ENCODE measurements at places on chromosomes 7 and 10.

DNA sequence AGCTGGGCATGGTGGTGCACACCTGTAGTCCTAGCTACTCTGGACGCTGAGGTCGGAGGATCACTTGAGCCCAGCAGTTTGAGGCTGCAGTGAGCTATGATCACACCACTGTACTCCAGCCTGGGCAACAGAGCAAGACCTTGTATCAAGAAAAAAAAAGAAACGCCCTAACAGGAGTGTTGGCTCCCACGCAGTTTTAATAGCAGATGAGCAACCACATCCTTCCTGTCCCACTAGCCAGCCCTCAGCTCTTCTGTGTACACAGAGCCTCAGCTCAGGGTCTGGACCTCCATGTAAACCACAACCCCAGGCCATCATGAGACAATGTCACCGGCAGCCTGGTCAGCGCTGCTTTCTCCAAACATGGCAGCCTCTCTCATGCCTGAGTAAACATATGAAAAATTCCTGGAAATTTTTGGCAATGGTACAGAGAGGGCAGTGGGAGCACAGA lies 108.2 kb downstream of the PIP4K2A start:
- DNase-seq, result no peak

- DNase-seq, result no peak
Observed at GRCh38 chr7:139035586-139036353, at the start of gene ZC3HAV1L. ZC3HAV1L (minus strand) TSS chr7:139036042; CDS start chr7:139036017, 25 bp downstream.

GRCh38 chr10:99869581-99870122 lies 87.2 kb downstream of the ABCC2 start:
- DNase-seq, result no peak

GRCh38 chr10:132691711-132692153 lies 94.2 kb downstream of the NKX6-2 start:
- no peak for DNase-seq

- peak; percentile 77 for DNase-seq
Observed at GRCh38 chr7:123624527-123625183, 23.0 kb downstream of the ASB15 start.

- no peak for DNase-seq
Observed at GRCh38 chr7:52700349-52700748, 335.1 kb upstream of the POM121L12 start.

DNA sequence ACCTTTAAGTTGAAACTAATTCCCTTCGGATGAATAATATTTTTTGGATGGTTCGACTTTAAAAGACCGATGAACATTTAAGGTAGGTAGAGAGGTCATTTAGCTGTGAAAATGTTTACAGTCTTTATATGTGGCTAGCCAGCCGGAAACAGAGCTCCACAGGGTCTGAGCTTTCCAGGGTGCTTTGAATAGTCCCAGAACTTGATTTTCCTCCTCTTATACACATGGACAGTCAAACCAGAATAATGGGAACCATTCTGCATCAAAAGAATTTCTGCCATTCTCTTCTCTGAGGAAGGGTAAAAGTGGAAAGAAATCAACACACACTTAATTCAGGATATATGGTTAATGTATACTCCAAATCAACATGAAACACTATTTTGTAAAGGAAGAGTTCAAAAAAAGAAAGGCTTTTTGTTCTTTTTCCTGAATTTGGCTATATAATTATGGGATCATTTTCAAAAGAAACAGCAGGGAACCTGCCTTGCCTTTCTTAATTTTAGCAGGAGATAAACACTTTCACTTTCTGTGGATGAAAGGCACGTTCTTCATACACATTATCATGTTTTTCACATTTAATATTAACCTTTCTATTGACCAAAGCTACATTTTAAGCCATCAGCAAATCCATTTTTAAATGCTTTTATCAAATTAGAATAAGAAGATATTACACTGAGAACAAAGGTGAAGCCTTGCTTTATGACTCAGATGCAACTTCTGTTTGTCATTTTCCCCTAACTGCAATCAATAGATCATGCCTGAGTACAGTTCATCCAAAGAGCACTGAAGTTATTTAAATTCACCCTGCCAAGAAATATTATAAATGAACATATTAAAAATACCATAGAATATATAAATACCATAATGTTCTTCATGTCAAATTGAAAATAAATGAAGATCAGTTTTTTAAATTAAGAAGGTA lies 307.3 kb downstream of the THSD7A start:
- peak; percentile 45 for DNase-seq

GRCh38 chr10:114288424-114289095 lies 49.5 kb downstream of the VWA2 start:
- DNase-seq, result no peak

DNA sequence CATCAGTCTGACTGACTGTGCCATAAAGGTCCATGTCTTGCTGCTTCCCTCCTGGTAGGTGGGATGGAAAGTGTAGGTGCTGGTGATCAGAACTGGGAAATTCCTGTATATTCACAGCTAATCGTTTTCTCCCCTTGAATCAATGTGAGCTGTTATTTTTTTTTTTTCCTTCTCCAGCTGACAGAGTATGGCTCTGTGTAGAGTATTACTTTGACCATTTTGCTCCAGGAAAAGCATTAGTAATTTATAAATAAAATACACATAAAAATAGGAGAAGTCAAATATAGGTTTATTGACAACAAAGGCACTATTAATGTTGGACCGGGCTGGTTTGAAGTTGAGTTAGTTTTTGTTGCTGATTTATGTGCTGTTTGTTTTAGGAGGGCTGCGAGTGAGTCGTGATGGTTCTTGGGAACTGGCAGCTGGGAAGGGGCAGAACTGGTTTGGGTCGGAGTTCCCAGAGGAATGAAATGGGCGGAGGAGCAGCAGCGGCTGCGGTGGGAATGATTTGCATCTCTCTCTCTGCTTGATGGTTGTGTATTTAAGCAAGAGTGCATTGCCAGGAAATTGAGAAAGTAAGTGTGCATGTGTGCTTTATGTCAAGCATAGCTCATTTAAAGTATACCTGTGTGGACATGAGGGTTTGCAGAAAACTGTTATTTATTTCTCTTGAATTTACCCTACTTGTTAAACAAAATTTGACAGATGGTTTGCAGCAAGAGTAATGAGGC lies 80.9 kb downstream of the LRMDA start:
- no peak for DNase-seq

DNA sequence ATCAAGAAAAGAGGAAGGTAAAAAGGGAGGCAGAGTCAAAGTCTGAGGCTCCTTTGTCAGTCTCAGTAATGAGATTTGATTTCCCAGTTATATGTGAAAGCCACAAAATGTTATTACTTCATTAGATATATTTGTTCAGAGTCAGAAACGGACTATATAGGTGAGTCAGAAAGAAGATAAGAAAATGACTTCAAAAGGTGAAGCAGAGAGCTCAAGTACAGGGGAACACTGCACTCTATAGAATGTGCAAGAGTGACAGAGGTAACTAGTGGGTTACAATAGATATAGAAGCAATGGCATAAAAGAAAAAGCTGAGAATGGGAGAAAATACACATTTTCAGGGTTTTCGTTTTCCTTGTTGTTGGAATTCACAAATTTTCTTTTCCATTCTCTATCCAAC lies 43.3 kb downstream of the DGKB start:
- DNase-seq, result peak; percentile 27

- DNase-seq, result no peak
Observed at GRCh38 chr7:90660100-90660499, 64.0 kb downstream of the CDK14 start.

GRCh38 chr7:11795231-11795630 lies 36.8 kb downstream of the THSD7A start:
- no peak for DNase-seq

DNA sequence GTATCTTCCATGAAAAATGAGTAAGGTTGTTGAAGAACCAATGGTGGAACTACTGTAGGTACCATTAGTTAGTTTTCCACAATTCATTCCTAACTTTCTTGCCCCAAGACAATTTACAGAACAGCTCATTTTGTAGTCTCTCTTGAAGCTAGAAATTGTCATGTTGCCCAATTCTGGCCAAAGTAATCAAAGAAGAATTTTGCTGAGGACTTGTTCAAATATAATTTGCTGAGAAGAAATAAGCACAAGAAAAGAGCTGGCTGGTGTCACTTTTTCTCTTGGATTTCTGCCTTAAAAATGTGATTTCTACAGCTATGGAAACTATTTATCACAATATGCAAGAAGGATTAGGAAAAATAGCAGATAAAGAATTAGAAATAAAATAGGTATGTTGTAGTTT lies 199.2 kb upstream of the SEMA3A start:
- DNase-seq, result no peak

GRCh38 chr10:110323503-110323902 lies 18.8 kb upstream of the SMNDC1 start:
- DNase-seq, result no peak

GRCh38 chr7:28835800-28836199 lies 122.3 kb downstream of the TRIL start:
- DNase-seq, result no peak

DNA sequence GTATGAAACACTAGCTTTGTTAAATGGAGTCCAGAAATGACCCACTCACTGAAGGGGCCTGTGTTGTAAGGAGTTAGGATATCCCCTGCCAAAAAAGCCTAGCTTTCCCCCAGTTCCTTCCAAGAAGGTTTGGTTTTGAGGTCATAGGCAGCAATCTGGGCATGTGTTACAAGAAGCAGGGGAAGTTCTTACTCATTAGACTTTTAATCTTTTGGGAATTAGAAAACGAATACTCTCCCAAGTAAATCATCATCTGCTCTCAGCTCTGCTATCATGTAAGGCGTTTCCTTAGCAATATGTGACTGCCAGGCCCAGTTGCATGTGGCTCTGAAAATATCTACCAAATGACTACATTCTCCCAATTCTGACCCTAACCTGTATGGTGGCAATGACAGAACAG lies 3.7 kb downstream of the NOD1 start:
- no peak for DNase-seq

GRCh38 chr10:86821388-86821999 lies 65.1 kb downstream of the BMPR1A start:
- peak; percentile 53 for DNase-seq

- DNase-seq, result no peak
Observed at GRCh38 chr10:132721725-132722124, 64.2 kb downstream of the NKX6-2 start.

DNA sequence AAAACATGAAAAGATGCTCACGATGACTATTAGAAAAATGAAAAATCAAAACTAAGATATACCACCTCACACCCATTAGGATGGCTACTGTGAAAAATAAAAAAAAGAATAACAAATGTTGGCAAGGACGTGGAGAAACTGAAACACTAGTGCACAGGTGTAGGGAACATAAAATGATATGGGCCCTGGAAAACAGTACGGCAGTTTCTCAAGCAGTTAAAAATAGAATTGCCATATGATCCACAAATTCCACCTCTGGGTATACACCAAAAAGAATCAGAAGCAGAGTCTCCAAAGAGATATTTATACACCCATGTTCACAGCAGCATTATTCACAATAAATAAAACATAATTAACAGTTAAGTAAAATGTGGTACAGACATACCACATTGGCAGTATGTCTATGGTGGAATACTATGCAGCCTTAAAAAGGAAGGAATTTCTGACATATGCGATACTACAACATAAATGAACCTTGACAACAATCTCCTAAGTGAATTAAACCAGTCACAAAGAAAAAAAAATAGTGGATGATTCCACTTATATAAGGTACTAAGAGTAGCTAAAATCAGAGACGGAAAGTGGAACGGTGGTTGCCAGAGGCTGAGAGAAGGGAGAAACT lies 69.7 kb downstream of the KMT2C start:
- DNase-seq, result no peak

GRCh38 chr7:44074349-44074695 lies 8.0 kb downstream of the POLM start:
- no peak for DNase-seq

DNA sequence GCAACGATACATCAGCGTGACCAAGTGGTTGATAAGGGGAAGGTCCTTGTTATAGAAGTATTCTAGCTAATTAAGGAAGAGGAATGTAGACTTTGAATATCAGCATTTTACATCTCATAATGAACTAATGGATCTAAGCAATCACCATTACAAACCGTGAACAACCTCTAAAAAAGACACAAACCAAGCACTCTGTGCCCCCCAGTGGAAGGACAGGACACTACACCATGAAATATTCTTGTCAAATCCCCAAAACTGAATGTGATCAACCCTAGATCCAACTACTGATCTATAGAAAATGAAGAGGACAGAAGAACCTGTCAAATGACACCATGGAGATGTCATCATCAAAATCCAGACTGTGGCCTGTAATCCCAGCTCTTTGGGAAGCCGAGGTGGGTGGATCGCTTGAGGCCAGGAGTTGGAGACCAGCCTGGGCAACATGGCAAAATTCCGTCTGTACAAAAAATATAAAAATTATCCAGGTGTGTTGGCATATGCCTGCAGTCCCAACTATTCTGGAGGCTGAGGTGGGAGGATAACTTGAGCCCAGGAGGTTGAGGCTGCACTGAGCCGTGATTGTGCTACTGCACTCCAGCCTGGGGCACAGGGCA lies 111.3 kb upstream of the CARD11 start:
- DNase-seq, result peak; percentile 56

- DNase-seq, result no peak
Observed at GRCh38 chr10:80188713-80189112, 16.6 kb downstream of the ANXA11 start.

DNA sequence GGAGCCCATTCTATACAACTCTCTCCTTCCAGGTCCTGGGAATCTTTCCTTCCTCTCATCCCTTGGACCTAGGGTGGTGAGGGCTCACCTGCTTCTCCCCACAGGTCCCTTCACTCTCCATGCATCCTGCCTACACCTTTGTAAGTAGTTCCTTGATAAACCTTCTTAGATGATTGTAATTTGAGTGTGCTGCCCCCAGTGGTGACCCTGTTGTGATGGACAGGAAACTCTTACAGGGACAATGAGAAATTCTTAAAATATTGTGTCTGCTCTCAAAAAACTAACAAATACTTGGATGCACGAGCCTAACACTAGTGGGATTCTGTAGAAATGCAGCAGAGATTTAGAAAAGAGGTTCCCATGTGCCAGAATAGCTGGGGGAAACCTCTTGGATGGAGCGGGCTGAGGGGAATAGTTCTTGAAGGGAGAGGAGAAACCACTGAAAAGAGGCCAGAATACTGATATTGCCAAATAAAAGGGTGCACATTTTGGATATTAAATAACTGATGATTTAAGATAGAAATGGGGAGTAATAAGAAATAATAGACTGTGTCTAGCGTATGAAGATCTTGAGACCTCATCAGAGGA lies 6.7 kb upstream of the PAXIP1 start:
- peak; percentile 34 for DNase-seq

GRCh38 chr7:17934612-17935240 lies 5.6 kb downstream of the SNX13 start:
- DNase-seq, result no peak

DNA sequence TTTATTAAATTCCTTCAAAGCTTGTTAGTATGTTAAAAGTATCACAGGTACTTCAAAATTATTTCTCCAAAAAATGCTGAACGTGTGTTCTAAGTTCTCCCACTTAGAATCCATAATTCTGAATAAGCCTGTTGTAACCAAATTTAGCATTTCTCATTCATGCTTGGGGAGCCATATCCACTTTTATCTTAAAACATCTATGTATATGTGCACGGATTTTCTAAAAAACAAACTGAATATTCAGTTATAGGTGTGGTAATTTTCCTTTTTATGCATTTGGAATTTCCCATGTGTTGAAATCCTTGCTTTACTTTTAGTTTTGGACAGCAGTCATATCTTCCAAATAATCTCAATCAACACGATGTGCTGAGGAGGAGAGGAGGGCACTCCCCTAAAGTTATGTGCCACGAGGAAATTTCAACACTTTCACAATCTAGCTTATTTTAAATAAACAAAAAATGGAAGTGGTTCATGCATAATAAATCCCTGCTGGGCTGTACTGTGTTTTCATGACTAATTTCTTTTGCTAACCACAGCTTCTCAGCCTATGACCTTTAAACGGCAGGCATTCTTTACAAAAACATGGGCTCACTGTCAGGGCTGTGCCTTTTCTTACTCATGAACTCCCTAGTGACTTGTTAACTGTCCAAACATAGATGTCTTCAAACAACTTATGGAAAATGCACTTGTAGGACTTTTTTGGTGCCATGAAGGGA lies 380.3 kb upstream of the SEMA3C start:
- DNase-seq, result peak; percentile 89

Data from OCI-M1 (cell line).